ENCODE measurements at places on chromosomes 2 and 18.

- no peak for DNase-seq
Measured at GRCh38 chr2:240248721-240249422, 108.4 kb upstream of the OTOS start.

DNA sequence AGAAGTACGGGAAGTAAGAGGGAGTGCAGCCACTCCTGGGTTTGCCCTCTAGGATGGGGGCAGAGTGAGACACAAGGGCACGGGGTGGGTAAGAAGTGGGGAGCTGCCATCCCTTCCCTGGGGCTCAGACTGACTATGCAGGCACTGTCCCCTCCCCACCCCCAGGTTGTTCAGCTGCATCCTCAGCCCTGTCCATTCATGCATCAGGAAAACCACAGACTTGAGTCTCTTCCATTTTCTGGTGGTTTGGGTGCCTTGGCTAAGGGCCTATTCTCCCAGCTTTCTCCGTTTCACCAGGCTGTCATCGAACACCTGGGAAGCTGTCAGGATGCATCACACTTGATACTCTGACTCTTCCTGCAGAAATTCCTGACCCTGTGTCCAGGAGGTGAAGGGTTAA is 111.9 kb downstream of the TFCP2L1 start:
- DNase-seq = no peak

DNA sequence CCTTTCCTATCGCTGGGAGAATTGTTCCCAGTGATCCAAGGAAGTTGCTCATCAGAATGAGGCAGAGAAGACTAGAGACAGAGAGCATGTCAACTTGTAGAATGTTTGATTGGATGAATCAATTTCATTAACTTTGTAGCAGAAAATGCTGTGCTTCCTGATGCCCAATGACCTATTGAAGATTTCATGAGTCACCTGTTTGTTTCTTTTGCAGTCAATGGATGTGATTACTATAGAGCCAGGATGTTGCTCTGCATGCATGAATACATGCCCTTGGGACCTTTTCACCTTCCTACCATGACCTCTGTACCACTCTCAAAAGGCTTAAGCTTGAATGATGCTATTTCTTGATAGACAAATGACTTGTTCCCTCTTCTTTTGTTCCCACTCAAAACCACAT is 23.3 kb downstream of the SCG2 start:
- DNase-seq = no peak

GRCh38 chr2:85011098-85011497 is 40.1 kb downstream of the KCMF1 start:
- no peak for DNase-seq

DNA sequence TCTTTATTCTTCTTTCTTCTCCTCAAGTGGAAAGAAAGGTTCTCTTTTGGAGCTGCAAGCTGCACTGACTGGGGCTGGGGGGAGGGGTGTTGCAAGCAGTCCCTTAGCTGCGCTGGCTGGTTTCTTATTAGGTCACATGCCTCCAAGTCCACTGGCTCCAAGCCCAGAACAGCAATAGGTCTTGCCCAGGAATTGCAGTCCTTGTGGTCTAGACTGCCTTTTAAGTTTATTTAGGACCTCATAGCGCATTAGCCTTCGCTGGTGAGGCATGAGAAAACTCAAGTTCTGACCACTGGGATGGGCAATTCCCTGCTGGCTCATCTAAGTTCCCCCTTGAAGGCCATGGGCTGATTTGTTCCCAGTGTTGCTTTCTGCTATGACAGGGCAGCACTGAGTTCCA is 138.6 kb upstream of the SCN7A start:
- no peak for DNase-seq

DNA sequence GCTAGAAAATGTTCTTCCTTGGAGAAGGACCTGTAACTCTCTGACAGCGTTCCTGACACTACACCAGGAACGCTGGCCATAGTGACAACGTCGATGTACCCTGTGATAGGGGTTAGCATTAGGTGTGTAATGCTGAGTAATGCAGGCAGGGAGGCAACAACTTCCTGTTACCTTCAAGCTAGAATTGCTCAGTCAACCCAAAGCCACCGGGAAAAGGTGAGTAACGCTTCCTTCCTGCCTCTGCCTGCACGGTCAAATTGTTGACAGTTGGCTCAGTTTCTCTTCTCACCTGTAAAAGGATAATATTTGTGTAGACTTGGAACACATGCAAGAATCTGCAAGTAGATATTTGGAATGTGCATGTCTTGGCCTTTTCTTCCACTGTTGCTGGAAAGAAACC is 12.7 kb downstream of the FAM110C start:
- DNase-seq = no peak

DNA sequence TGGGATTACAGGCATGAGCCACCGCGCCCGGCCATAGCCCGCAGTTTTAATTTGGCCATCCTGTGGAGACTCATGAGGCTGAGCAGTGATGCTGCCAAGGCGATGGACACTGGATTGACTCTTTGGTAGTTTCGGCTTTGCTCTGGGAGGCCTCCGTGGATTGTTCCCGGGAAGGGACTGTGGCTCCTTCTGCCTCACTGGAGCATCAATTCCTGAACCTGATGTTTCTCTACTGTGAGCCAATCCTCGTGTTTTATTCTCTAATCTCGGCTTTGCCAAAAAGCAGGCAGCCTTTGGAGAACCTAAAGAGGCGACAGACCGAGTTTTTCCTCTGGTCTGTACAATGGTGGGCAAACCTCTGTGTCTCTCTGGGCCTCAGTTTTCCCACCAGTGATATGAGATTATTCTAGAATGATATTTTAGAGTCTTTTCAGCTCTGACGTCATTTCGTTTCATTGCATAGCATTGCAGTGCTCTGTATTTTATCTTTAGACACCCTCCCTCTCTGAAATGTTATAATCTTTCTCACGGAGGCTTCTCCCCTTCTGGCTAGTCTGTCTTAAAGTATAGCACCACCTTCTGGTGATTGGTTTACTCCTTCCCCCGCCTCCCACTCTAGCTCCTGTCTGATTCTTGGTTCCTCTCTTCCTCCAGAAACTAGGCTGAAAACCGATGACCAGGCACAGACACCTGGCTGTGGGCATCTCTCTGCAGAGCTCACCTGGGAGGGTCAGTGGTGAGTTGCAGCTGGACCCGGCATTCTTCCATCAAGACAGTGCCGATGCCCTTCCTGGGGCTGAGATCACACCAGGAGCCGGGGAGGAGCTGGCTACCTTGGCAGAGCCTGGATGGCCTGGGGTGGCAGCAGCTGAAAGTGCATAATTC is 341.3 kb downstream of the MYCN start:
- DNase-seq = no peak

DNA sequence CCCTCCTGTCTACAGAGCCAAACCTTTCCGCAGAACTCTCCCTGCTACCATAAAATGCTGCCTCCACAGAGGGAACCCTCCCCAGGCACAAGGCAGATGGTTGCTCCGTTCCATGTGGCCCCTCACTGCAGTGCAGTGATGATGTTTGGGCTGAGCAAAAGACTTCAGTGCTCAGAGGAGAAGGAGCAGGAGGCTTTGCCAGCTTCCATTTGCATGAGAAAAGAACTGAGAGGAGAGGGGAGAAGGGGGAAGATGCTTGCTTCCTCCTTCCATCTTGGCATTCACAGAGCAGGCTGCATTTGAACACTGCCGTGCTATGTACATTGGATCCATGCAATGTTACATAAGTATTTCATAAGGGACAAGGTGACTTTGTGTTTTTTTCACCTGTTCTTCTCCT is 46.6 kb upstream of the TMEM200C start:
- no peak for DNase-seq

DNA sequence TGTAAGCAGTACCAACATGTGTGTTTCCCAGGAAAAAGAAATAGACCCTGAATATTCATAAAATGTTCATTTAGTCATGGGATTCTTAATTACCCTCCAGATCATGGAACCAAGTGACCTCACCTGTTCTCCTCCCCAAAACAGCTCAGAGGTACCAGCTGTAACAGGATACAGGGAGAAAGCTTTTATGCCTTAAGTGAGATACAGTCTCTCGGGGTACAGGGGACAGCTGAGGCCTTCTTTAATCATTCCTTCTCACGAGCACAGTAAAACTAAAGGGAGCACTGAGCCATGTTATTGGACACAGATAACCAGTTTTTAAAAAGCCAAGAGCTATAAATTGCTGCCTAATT is 16.6 kb downstream of the EPHA4 start:
- DNase-seq = no peak

DNA sequence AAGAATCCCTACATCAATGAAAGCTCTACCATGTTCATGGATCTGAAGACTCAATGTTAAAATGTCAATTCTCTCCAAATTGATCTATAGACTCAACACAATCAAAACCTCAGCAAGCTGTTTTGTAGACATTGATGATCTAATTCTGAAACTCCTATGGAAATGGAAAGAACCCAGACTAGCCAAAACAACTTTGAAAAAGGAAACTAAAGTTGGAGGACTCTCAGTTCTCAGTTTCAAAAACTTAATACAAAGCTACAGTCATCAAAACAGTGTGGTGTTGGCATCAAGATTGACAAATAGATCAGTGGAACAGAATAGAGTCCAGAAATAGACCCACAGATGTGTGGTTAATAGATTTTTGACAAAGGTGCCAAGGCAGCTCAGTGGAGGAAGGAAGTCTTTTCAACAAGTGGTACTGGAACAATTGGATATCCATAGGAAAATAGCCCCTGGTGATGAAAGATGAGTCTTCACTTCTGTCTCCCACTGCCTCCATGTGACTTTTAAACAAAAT is 30.4 kb downstream of the LBH start:
- no peak for DNase-seq

DNA sequence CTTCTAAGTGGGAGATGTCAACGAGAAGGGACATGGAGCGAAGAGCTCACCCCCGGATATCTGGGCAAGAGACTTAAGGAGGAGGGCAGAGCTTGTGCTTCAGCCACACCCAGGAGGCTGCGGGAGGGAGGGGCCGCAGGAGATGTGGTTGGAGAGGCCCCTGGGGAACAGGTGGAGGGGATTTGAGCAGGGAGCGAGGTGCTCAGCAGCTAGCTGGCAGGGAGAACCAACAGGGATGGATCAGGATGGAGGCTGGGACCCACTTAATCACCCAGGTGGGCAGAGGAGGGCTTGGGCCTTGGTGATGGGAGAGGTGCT is 78.3 kb downstream of the MBP start:
- no peak for DNase-seq

Measured in anterior cingulate cortex (tissue), 58 donors.